T1000 (cell line): ENCODE measurements at places on chromosomes 4 and X.

DNA sequence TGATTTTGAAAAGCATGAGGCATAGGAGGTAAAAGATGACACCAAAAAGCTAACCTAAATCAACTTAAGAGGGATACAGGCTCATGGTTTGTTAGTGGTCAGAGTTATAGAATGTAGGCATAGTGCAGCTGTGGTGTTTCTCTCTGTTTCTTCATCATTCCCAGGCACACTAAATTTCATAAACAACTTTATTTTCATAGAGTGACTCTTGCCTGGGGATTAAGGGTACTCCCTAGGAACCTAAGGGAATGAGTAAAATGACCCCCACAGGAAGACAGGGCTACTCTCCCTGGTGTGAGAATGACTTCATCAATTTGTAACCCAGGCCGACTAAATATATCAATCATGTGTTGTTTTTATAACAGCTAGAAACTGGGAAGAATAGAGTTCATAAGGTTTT lies 11.1 kb downstream of the FABP2 start:
- no peak for DNase-seq

DNA sequence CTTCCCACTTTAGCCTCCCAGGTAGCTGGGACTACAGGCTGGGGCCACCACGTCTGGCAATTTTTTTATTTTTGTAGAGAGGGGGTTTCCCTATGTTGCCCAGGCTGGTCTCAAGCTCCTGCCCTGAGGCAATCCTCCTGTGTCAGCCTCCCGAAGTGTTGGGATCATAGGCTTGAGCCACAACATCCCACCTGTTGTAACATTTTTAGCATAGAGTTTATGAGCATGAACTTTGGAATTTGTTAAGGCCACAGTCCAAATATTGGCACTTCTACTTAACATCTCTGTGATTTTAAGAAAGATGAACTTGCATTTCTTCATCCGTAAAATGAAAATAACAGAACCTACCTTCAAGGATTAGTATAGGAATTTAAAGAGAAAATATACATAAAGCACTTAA lies 445.6 kb downstream of the IQCM start:
- DNase-seq, result no peak

DNA sequence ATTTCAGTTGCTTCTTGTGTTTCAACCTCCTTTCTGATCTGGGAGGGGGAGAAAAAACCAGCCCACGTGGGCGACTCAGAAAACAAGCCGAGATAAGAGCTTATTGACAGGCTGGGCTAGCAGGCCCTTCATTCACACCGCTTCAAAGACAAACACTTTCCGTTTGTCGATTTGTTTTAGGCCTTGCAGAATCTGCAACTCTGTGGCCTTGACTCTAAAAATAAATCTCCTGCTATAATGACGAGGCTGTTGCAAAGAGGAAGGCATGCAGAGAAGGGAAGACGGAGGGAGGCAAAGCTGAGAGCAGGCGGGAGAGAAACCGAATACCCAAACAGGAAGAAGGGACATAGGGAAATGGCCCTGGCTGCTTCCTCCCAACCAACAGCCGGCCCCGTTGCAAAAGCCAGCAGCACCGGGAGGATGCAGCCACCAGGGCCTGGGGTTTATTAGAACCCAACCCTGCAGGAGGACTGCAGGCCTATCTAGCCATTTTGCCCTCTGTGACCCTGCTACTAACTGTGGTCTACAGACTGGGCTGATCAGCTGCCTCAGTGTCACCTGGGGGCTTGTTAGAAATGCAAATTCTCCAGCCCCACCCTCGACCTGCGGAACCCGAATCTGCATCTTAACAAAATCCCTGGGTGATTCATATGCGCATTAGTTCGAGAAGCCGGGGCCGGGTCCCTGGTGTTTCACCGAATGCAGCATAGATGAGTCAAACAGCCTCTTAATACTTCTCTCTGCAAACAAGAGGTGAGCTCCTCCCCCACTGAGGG lies 325.5 kb downstream of the BCOR start:
- peak; percentile 5 for DNase-seq

DNA sequence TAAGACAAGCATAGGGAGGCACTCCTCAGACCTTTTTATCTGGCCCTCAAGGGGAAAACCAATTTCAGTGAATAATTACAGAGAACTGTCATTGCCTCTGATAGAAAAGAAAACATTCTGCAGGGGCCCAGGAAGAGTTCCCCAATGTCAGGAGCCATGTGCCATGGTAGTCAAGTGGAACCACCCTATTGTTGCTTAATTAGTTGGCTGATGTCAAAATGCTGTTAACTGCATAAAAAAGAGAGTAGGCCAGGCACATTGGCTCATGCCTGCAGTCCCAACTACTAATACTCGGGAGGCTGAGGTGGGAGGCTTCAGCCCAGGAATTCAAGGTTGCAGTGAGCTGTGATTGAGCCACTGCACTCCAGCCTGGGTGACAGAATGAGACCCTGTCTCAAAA lies 28.6 kb upstream of the OGT start:
- DNase-seq, result no peak

DNA sequence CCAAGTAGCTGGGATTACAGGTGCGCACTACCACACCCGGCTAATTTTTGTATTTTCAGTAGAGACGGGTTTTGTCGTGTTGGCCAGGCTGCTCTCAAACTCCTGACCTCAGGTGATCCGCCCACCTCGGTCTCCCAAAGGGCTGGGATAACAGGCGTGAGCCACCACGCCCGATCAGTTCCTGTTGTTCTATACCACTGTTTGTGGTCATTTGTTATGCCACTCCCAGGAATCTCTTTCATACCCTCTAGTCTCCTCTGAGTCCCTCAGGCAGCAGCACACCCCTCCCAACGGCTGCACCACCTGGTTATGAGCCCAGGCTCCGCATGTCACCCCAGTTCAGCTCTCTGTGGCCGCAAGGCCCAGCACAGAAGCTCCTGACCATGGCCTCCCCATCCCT lies 17.5 kb upstream of the CD99 start:
- no peak for DNase-seq
